ENCODE measurements at places on chromosomes 13 and 19.

DNA sequence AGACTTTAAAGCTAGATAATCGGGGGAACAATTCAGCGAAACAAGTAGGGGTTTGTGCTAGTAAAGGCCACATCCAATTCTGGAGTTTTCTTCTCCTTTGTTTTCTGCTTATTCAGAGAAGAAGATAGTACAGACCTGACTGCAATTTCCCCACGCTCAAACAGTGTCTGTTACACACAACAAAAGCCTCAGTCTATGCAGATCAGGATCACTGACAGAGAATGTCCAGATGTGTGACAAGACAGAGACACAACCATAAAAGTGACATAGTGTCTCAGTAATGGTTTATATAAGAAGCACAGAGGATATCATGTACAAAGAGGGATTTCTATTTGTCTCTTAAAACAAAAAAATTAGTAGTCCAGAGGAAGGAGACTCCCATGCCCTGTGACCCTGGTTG is 70.7 kb upstream of the GTF3A start:
- peak; percentile 91 for DNase-seq

DNA sequence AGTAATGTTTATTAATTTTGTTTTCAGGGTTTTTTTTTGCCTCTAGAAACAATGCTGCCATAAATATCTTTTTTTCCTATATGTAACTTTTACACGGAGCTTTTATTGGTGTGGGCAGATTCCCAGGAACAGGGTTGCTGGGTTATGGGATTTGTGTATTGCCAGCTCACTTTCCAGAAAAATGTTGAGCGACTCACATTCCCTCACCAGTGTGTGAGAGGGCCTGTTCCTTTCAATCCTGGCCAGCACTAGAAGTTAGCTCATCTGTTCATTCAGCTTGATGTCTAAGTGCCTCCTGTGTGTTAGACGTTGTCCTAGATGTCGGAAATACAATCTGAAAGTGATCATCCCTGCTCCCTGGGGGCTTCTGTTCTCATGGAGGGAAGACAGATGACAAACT is 2.6 kb downstream of the ZNF71 start:
- no peak for DNase-seq

DNA sequence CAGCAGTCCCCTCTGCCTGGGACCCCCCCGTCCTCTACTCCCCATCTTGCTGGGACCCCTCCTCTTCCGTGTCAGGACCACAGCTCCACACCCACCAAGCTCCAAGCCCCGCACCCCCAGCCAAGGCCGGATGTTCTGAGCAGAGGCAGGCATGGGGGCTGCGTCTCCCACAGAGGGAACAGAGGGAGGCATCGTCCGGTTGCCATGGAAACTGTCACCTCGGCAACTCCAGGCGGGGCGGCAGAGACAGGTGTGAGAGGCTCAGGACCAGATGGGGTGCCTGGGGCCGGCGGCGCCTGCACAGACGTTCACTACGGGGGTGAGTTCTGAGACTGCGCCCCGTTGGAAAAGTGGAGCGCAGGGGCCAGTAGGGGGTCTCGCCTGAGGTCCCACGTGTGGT is 5.4 kb downstream of the RNU6-9 start:
- no peak for DNase-seq

DNA sequence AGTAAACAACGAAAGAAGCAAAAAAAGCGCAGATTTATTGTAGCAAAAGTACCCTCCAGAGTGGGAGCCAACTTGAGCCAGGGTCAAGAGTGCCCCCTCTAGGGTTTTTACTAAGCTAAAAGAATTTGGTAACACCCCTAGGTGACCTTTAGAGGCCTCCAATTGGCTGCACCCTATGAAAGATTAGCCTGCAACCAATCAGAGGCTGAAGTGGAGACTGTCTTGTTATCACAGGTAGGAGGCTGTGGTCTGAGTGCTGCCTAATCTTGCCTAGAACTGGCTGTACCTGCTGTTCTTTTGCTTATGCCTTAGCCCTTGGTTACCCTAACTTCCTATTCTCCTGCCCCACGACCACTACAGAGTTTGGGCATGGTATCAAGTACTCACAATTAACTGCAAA is 38.3 kb downstream of the ANKRD10 start:
- no peak for DNase-seq

DNA sequence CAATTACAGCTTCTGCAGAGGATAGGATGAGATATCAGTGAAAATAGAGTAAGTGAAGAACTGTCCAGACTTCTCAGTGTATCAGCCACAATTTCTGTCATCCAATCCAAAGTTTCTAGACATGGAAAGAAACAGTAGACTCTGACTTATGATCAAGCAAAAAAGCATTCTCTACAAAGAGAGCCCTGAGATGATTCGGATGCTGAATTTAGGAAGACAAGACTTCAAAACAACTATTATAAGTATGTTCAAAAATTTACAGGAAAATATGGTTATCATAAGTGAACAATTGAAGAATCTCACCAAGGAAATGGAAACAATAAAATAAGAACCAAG is 238.2 kb upstream of the IRS2 start:
- DNase-seq = no peak

DNA sequence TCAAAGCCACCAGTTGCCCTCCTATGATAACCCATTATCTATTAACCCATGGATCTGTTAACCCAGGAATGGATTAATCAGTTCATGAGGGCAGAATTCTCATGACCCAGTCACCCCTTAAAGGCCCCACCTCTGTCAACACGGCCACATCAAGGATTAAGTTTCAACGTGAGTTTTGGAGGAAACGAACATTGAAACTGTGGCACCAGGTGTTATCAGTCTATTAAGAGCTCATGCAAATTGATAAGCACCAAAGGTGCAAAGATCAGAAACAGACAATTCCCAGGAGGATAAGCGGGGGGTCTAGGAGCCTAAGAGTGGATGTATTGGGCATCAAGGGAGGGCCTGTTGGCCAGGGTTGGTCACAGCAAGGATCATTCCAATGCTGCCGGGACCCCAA is 19.9 kb upstream of the ELAVL1 start:
- DNase-seq = no peak

DNA sequence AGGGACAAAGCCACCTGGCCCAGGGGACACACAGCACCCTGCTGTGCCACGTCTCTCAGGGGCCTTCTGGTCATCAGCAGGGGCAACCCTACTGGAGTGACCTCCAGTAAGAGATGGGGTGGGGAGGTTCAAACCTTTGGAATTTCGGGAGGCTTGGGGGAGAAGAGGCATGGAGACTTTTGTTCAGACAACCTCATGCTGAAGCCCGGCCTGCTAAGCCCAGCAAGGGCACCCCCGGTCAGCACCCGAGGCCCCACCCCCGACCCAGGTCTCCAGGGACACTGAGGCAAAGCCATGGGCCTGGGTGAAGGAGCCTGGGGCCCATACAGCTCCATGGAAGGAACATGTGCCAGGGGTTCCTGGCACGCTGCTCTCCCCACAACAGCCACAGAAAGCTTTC is 23.3 kb downstream of the ZNF787 start:
- no peak for DNase-seq

DNA sequence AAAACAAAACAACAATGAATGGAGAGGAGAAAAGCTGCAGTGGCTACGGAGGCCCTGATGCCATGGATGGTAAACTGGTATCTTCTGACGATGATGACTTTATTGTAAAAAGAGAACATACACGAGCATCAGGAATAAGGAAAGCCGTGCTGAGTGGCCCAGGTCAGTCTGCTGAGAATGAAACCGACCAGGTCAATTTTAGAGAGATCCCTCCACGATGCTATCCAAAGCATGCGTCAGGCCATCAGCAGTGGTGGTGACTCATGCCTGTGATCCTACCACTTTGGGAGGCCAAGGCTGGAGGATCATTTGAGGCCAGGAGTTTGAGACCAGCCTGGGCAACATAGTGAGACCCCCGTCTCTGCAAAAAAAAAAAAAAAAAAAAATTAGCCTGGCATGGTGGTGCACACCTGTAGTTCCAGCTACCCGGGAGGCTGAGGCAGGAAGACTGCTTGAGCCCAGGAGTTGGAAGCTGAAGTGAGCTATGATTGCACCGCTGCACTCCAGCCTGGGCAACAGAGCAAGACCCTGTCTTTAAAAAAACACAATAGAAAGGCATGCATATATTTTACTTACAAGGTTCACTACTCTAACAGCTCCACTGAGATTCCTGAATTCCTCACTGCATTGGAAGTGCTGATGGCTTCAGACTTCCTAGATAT is 62.3 kb downstream of the GADD45B start:
- DNase-seq = no peak

DNA sequence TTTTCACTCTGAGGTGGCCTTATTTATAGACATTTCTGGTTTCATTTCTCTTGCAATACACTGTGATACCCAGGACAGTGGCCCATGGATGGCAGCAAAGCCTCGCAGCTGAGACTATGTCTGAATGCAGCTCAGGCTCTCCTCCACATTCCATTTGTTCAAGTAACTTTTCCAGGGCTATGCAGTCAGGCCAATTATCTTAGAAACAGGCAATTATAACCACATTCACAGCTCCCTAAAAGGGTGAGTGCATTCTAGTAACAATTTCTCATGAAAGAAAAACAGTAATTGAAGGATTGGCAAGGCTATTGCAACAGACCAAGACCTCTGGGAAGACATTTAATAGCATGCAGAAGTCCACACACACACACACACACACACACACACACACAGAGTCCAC is 264.0 kb downstream of the TBC1D4 start:
- DNase-seq = no peak

- no peak for DNase-seq
Measured at GRCh38 chr19:14385492-14385891, 4.2 kb downstream of the ADGRE5 start.

GRCh38 chr13:99969453-99969918 is 2.1 kb downstream of the ZIC5 start:
- no peak for DNase-seq

DNA sequence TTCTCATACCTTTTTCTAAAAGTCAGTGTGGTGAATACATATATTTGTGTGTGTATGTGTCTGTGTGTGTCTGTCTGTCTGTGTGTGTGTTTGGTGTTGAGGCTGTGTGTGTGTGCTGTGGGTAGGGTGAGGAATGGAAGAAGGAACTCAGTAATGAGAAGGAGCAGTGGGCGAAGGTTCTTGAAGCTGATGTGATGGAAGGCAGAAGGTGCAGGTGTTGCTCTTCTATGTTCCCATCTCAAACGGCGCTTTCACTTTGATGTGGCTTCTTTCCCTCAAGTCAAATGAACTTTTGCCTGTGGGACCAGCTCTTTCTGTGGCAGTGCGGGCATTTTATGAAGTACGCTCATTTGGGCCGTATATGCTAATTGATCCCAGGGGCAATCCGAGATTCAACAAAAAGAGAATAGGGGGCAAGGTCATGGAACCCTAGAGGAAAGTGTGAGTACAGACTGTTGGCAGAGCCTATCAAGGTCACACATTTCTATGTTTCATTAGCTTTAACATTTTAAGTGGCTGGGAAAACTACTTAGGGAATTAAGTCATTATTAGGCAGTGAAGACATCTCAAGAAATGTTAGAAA is 15.2 kb downstream of the BIVM start:
- DNase-seq = no peak

DNA sequence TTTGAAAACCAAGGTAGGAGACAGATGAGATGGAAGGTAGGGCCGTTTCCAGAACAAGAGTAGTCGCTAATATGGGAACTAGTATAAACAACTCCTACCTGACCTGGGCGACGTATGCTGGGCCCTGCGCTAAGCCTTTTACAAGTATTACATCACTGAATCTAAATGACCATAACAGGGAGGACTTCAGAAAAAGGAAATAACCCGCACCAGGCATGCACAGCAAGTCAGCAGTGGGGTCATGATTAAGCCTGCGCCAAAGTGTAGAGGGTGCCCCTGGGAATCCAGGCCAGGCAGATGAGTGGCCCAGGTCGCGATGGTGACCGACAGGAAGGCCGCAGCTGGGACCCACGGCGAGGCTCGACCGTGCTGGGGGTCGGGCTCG is 613 bp downstream of the ATP13A1 start:
- no peak for DNase-seq

DNA sequence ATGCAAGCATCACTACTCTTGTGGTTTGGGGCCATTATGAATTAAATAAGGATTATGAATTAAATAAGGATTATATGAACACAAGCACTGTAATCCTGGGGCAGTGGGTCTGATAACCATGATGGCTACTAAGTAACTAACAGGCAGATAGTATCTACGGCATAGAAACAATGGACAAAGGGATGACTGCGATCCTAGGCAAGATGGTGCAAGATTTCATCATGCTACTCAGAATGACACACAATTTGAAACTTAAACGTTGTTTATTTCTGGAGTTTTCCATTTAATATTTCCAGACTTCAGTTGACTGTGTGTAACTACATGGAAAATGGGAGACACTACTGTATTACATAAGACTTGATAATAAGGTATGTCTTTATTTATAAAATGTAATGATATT is 15.1 kb downstream of the KCNRG start:
- no peak for DNase-seq

- no peak for DNase-seq
Measured at GRCh38 chr19:40387155-40387554, 2.8 kb downstream of the HIPK4 start.

- no peak for DNase-seq
Measured at GRCh38 chr19:35162471-35163326, 8.2 kb downstream of the FXYD5 start.

DNA sequence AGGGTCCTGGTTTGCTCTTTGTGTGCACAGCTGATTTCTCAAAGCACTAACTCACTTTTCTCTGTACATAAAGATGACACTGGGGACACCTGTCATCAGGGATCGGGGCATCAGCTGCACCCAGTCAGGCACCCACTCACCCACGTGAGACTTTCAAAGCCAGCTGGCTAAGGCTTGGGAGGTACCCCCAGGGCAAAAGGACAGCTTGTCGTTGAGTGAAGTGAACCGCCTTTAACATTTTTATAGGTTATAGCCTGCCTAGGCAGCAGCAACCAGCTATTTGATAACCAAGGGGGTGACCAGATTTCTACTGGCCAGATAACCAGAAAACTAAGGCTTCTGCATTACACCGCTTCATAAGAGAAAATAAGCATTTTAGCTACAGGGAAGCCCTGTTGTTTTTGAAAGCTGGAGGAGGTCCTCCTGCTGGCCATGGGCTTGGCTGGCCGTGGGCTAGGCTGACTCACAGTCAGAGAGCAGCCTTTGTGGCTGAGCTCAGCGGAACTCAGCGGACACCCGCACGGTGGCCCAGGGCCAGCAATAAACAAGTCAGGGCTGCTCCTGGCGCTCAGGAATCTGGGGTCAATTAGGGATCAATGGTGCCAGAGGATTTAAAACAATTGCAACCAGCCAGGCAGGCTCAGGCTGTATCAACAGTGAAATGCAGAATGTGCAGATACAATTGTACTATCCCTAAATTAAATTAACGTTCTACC is 57.1 kb downstream of the ALOX5AP start:
- DNase-seq = peak; percentile 78
